ENCODE measurements at places on chromosomes 11 and 22.

GRCh38 chr22:35567351-35568141 lies 26.9 kb downstream of the RASD2 start:
- no peak for ATAC-seq

- peak; percentile 63 for ATAC-seq
Observed at GRCh38 chr11:10601837-10602236, 33.4 kb upstream of the LYVE1 start.

DNA sequence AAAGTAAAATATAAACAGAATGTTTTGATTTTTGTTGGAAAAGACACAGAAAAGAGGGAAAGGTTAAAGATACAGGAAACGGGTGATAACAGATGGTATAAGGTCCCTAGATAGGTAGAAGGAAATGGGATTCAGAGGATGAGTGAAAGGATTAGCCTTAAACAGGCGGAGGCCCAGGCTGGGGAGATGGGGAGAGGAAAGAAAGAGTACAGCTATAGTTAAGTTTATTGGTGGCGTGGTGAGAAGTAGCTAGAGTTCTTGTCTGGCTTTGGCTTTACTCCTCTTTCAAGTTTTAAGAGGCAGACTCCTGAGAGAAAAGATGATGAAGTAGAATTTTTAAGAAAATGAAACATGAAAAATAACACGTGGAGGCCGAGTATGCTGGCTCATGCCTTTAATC lies 13.7 kb downstream of the ZBTB44 start:
- ATAC-seq, result no peak

DNA sequence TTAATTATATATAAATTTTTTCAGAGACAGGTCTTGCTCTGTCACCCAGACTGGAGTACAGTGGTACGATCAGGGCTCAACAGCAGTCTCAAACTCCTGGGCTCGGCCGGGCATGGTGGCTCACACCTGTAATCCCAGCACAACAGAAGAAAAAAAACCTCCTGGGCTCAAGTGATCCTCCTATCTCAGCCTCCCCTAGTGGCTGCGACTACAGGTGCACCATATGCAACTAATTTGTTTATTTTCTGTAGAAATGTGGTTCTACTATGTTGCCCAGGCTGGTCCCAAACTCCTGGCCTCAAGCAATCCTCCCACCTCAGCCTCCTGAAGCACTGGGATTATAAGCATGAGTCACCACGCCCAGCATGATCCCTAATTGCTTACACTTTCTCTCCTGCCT lies 56.1 kb upstream of the SLC35C1 start:
- ATAC-seq, result no peak

- ATAC-seq, result no peak
Observed at GRCh38 chr11:91536366-91536765, 688.3 kb upstream of the FAT3 start.

GRCh38 chr11:35040221-35040942 lies 98.6 kb upstream of the CD44 start:
- ATAC-seq, result peak; percentile 84

DNA sequence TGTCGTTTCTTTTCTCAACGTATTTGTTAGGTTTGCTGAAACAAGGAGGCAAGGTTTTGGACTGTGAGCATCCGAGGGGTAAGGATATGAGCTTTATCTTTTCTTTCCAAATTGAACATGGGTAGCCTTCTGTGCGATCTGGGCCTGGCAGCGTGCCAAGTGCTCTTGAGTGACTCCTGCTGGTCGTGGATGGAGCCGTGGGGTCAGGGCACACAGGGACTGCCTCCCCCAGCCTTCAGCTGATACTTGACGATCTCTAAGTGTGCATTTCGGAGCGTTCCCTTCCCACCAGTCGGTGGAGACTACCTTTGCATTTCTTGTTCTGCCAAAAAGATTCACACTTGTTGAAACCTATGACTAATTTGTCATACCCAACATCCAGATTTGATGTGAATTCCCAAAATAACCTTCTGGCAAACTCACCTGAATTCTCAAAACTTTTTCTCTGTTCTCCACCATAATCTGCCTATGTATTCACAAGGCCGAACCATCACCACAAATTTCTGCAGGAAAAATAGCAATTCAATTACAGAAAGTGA lies 40.1 kb upstream of the CLMP start:
- ATAC-seq, result no peak

DNA sequence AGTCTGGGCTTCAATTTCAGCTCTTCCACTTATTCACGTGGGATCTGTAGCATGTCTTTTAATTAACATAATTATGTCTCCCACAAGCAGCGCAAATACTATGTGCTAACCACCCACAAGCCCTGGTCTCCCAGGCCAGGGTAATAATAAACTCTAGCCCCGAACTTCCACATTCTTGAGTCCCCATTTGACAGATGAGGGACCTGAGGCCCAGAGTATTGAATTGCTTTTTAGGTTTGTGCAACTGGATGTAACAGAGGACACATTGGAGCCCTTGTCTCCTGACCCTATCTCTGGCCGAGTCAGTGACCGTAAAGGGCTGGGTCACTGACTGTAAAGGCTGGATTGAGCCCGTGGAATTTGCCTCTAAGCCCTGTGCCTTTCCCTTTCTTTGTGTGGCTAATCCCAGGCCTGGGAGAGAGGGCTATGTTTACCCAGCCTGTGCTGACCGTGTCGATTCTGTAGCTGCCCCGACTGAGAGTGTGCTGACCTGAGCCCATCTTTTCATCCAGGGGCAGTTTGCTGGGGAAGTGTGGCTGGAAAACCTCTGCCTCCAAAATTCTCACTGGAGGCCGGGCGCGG lies 3.9 kb downstream of the CRYBB2 start:
- no peak for ATAC-seq

DNA sequence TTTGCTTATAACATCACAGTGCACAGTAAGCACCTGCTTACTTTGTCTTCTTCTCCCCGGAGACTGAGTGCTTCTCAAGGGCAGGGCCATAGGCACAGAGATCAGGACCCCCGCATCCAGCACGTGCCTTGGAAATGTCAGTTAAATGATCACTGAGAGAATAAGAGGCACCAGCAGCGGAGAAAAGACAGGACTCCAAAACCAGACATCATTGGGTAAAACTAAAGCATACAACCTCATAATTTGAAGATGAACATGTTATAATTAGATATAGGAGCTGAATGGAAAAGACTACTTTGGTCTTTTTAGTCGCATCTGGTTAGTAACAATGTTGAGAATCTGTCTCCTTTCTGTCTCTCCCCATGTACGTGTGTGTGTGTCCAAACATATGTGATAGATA lies 1279.9 kb downstream of the LRRC4C start:
- ATAC-seq, result no peak

GRCh38 chr22:47192651-47193437 lies 430.4 kb downstream of the TBC1D22A start:
- ATAC-seq, result peak; percentile 79

GRCh38 chr11:60064111-60064510 lies 7.6 kb downstream of the MS4A3 start:
- no peak for ATAC-seq

GRCh38 chr11:58927393-58928106 lies 11.7 kb upstream of the GLYATL1 start:
- peak; percentile 25 for ATAC-seq

DNA sequence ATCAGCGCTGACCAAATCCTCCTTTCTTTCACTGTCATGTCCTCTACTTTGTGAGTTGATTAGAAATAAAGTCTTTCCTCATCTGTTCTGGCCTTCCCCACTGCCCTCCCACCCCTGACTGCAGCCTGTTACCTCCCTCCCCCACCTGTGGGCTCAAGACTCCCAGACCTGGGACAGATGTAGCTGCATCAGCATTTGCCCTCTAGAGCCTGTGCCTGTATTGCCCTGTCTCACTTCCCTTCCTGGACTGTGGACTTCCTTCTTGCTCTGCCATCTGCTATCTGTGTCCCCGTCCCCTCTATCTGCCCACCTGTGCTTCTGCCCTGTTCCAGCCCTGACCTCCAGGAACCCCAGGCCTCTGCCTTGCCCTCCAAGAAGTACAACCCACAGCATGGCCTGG lies 122.5 kb downstream of the GALNT18 start:
- ATAC-seq, result no peak

GRCh38 chr11:13110145-13110544 lies 101.0 kb downstream of the RASSF10 start:
- ATAC-seq, result no peak

- no peak for ATAC-seq
Observed at GRCh38 chr11:95655536-95655935, 134.0 kb downstream of the FAM76B start.

GRCh38 chr11:46918083-46918787 lies at the start of gene LRP4:
Gene LRP4 (minus strand): TSS chr11:46918550. CDS start chr11:46918379, 171 bp downstream.
- ATAC-seq, result peak; percentile 32

GRCh38 chr22:25845985-25846745 lies 104.2 kb downstream of the MYO18B start:
- ATAC-seq, result no peak

DNA sequence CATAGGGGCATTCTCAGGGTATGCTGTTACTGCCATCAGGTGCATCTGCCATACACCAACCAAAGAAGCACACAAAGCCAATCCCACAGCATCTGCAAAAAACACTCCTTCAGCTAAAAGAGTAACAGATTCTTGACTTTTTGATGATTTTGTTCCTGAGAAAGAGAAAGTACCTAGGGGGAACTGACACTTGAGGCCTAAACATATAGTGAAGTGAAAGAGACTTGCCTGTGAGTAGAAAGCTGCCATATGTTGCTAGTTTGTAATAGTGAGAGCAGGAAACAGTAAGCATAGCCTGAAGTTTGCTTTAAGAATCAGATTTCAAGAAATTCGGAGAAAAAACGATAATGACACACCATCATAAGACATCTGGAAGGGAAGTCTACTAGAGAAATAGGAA lies 97.9 kb upstream of the CTSC start:
- ATAC-seq, result no peak

DNA sequence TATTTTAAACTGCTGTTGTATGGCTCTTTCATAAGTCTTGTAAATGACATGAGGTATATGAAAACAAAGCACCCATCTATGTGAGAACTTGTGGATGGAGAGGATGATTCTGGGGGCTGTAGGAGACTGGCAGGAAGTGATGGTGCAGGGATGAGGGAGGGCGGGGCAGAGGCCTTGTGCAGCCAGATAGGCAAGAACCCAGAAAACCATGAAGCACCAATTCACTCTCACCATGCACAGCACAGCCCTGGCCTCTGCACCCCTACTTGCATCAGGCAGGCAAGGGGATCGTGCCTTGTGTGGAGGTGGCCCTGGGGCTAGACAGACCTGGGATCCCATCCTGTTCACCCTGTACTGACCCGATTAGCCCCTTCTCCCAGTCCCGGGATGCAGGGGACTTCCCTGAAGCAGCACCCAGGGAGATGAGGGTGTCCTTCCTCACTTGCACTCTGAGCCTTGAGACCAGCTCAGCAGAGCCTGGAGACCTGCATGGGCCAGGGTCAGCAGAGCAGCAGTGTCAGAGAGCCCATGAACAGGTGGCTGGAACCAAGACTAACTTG lies 85.5 kb downstream of the MORC2 start:
- ATAC-seq, result no peak

DNA sequence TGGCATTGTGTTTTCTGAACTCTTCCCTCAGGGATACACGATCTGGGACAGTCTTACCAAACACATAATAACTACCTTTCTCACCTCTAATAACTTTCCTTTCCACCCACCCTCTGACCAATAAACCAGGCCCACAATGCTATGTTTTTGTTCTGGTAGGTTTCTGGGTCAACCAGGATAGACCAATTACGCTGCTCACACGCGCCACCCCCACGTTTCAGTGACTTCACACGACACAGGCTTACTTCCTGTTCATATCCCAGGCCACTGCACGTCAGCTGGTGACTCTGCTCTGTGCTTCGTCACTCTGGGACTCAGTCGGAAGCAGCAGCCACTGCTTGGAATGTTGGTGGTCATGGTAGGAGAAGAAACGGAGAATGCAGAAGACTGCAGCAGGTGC lies 2.5 kb downstream of the KRTAP5-4 start:
- ATAC-seq, result peak; percentile 47

DNA sequence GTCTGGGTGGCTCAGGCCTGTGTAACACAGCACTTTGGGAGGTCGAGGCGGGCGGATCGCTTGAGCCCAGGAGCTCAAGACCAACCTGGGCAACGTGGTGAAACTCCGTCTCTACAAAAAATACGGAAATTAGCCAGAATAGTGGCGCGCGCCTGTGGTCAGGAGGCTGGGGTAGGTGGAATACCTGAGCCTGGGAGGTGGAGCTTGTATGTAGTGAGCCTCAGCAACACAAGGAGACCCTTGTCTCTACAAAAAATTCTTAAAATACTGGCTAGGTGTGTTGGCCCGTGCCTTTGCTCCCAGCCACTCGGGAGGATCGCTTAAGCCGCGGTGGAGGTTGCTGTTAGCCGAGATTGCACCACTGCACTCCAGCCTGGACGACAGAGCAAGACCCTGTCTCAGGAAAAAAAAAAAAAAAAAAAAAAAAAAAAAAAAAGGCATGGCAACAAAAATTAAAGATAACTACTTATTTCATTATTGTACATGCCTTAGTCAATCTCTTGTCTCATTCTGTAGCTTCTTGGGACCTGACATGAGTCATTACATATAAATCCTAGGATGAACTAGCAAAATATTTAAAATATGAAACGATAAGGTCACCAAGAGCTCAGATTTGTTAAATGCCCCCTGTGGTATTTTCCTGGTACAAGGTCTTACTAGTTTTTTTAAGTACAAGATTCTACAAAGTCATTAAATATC lies 1.1 kb downstream of the TAF1D start:
- peak; percentile 7 for ATAC-seq

DNA sequence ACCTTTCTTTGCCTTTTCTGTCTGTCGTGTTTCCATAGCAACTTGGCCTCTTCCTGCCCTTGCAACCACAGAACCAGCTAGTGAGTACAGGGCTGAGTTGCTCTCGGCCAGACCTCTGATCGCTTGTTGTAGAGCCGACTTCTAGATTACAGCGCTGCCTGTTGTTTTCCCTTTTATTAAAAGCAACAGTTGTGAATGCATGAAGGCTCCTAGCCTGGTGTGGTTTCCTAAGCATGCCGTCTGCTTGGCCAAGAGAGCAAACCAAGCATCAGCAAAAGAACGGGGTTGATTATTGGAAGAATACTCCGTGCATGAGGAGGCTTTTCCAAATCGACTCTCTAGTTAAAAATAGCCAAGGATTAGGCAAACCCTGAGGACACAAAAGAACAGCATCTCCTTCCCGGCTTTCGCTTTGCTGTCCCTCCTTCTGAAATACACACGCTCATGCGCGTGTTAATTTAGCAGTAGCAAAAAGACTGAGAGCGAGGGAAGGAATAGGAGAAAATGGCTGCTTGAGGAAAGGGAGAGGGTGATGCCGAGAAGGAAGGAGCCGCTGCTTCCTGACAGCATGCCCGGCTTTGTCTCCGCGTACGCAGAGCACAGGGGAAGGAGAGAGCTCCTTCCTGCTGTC lies 71.5 kb upstream of the TTC12 start:
- ATAC-seq, result no peak

- ATAC-seq, result no peak
Observed at GRCh38 chr11:65865550-65866172, 5.4 kb downstream of the MUS81 start.

DNA sequence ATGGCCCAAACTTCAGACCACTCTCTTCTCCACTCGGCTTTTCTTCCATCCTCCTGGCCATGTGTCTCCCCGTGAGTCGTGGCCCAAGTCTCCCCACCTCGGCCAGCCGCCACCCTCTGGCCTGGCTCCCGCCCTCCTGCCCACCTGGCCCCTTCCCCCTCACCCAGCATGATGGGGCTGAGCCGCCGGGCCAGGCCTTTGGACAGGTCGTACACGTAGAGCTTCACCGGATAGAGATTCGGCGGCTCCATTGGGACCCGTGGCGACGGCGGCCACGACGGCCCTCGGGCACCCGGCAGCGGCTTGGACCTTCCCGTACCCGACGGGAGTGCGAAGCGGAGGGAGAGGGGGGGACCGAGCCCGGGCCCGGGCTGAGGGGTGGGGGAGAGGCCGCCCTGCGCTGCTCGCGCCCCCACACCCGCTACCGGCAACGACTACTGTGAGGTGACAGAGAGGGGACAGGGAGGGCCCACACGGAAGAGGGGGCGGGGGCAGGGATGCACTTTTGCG lies at the start of gene DESI1:
DESI1 (minus strand) TSS at position 455 of the 510 bp plus-strand sequence; CDS start at position 251, 204 bp downstream.
- peak; percentile 30 for ATAC-seq

GRCh38 chr11:112822478-112823274 lies 138.5 kb upstream of the NCAM1 start:
- ATAC-seq, result no peak
